ENCODE measurements at places on chromosomes 2 and 18. TPM values are rescaled to one million over a fixed set of nuclear protein-coding genes. Genes with fewer than 3 reads are reported as not detected.

Gene CLK1
- total RNA-seq, result 21.7 TPM

Gene SLC40A1
- not detected for total RNA-seq

Gene C18orf54
- 4.5 TPM for total RNA-seq

Gene VIL1
- total RNA-seq, result not detected

Gene GULP1
- total RNA-seq, result 10.3 TPM

Gene ANKRD44
- total RNA-seq, result 0.49 TPM

Gene ELOA2
- total RNA-seq, result not detected

Gene AKAIN1
- total RNA-seq, result not detected

Gene FN1
- 133 TPM for total RNA-seq

Gene PAX8
- total RNA-seq, result 3.7 TPM

Gene TMEM37
- total RNA-seq, result not detected

Gene ZNF521
- total RNA-seq, result not detected

Gene CCDC85A
- total RNA-seq, result not detected

Gene PARD3B
- 0.42 TPM for total RNA-seq

Gene PIK3C3
- total RNA-seq, result 33.7 TPM

Gene FEV
- total RNA-seq, result not detected

Gene RUFY4
- not detected for total RNA-seq

Gene RGPD4
- not detected for total RNA-seq

Gene LYPD1
- not detected for total RNA-seq

Gene MRPL44
- total RNA-seq, result 32.3 TPM

Gene GPD2
- 58.1 TPM for total RNA-seq

Gene TMEM163
- total RNA-seq, result not detected

Gene VWC2L
- not detected for total RNA-seq

Gene SPR
- total RNA-seq, result 20.9 TPM

Gene FNDC4
- total RNA-seq, result 11.5 TPM

Gene CYTIP
- not detected for total RNA-seq

Gene VWA3B
- 0.08 TPM for total RNA-seq

Gene ADD2
- 0.04 TPM for total RNA-seq

Gene LRATD1
- total RNA-seq, result 8.1 TPM

Gene PSD4
- total RNA-seq, result 44.3 TPM

Gene TFPI
- total RNA-seq, result 1.4 TPM

Gene CFC1
- not detected for total RNA-seq

Gene MBP
- 16.9 TPM for total RNA-seq

Gene TLX2
- 0.08 TPM for total RNA-seq

Gene B3GNT2
- total RNA-seq, result 41.3 TPM

Gene GPR45
- not detected for total RNA-seq

Gene POTEJ
- not detected for total RNA-seq

Gene C2orf66
- not detected for total RNA-seq

Gene LDAH
- total RNA-seq, result 9.9 TPM

Gene PDE6D
- 28.2 TPM for total RNA-seq

Gene CCDC68
- 4.9 TPM for total RNA-seq

Gene ASPRV1
- total RNA-seq, result 0.62 TPM

Gene CETN1
- not detected for total RNA-seq

Gene FSIP2
- total RNA-seq, result 0.08 TPM

Gene PUS10
- 2.3 TPM for total RNA-seq

Gene TSHZ1
- 4.6 TPM for total RNA-seq

Gene CYP27C1
- total RNA-seq, result 3.4 TPM

Gene DPY30
- 106 TPM for total RNA-seq

Gene PDE11A
- not detected for total RNA-seq

Gene KIDINS220
- 18.4 TPM for total RNA-seq

All from hair follicular keratinocyte (primary cell).